ENCODE measurements at places on chromosomes 5 and 9.

DNA sequence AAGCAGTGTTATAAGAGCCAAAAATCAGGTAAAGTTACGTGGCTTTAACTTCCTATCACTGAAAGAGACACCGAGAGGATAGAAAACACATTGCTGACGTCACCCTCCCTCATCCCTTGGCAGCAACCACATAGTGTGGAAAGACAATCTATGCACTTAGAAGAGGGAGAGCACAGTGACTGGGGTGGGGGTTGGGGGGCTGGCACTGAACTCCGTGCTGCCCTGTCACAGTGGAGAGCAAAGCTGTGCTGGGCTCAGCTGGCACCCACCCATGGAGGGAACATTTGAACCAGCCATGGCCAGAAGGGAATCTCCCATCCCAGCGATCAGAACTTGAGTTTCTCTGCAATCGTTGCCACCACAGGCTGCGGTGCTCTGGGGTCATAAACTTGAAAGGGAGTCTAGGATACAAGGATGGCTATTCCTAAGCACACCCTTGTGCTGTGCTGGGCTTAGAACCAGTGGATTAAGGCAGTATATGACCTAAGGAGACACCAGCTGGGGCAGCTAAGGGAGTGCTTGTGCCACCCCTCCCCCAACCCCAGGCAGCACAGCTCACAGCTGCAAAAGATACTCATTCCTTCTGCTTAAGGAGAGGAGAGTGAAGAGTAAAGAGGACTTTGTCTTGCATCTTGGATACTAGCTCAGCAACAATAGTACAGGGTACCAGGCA, 73.4 kb downstream of the KIAA0825 start:
- DNase-seq = no peak

- DNase-seq = no peak
These were observed 1.3 kb upstream of the ZNF366 start for GRCh38 chr5:72508241-72509170.

- no peak for DNase-seq
These were observed 129.2 kb upstream of the PTCH1 start for GRCh38 chr9:95645992-95646391.

DNA sequence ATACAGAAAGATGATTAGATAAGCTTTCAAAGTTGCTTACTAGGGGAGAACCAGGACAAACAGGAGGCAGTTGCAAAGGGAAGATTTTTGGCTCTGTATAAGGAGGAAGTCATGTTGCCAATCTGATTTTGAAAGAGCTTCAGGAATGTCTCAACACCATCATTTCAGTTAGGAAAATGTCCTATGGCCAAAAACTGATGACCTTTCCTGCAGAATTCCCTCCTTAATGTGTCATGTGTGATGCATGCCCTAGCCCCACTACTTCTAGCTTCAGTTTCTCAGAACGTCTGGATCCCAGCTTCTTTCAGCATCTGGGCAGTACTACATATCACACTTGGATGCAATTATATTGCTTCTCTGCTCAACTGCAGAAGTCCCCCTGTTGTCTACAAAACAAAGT, 211.5 kb upstream of the NREP start:
- DNase-seq = no peak

DNA sequence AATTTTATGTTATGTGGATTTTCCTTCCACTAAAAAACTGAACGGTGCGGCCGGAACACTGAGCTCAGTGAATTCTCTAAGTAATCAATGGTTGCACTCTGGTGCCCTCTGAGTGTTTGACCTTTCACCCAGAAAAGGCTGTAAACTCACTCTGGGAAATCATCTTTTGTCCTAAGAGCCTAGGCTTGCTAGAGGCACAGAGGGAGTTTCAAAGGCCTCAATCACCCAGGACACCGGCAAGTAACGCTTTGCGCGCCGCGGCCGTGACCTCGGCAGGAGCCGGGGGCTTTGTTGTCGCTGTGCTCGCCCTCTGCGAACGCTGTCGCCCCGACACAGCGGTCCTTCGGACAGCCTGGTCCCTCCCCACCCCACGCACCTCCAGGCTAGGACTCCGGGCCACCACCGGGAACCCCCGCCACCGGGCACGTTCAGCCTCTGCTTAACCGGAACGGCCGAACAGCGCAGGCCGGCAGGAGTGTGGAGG, 703 bp downstream of the ISCA1 start:
- DNase-seq = no peak

DNA sequence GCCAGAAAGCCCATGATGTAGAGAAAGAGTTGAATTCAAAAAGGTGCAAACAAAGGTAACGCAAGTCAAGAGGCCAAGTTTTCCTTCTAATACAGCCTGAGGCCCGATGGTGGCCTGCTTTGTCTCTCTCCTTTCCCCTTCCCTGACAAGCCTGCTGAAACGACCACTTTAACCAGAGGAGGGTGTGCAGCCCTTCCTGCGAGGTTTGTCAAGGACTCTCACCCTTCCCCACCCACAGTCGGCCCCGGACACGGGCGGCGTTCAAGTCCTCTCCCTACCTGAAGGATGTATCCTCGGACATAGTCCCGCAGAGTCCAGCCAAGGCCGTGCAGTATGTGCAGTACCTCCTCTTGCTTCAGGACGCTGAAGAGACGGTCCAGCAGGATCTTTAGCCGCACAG, 318.2 kb downstream of the BNC2 start:
- DNase-seq = no peak

DNA sequence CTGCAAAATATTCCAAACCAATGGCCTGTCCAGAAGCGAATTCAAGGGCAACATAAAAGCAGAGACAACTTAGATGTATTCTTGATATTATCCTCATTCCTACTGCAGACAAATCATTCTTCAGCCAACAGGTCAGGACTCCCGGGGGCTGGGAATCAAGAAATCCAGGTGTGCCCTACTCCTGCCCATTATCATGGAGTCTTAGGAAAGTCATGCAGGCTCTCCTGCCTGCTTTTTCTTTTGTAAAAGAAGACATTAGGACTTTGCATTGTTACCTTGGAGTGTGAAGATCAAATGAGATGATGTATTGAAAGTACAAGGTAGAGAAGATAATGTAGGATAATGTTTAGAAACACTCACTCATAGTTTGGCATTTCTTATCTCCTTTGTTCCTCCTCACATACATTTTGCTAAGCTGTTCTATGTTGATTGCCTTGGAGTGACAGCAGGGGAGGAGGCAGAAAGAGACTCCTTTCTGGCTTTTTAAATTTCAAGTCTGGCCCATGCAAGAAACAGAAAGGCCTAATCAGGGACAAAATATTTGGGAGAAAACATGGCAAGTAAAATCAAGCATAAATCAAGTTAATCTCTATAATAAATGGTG, 113.8 kb downstream of the SV2C start:
- no peak for DNase-seq

GRCh38 chr9:124137944-124138335, 119.8 kb upstream of the NEK6 start:
- DNase-seq = no peak

DNA sequence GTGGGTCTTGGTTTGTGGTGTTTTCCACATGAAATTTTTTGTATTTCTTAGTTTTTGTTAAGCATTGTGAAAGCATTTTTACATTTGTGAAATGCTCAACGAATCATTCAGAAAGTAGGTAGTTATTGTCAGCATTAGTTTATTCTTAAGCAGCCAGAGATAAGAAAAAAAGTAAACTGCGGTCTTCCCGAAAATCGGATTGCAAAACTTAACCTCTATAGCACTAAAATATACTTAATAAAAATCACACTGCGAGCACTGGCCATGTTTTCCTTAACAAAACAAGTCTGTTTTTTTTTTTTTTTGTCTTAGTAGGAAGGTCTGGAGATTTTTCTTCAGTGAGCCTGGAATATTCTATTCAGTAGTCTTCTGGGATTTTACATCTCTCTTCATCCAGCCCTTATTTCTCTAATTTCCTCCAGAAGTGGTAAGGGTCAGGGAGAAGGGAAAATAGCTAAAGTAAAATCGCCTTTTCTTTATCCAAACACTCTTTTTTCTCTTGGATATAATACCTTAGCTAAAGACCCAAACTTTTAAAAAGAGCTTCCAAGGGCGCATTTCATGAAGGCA, 289.9 kb downstream of the DMAC1 start:
- no peak for DNase-seq

- DNase-seq = no peak
These were observed 20.4 kb upstream of the TRIM52 start for GRCh38 chr5:181281077-181281983.

- DNase-seq = no peak
These were observed 24.4 kb upstream of the PRDM12 start for GRCh38 chr9:130639866-130640555.

GRCh38 chr9:4508246-4508906, 18.1 kb downstream of the SLC1A1 start:
- no peak for DNase-seq

GRCh38 chr9:98892690-98893089, 51.0 kb upstream of the COL15A1 start:
- DNase-seq = no peak

DNA sequence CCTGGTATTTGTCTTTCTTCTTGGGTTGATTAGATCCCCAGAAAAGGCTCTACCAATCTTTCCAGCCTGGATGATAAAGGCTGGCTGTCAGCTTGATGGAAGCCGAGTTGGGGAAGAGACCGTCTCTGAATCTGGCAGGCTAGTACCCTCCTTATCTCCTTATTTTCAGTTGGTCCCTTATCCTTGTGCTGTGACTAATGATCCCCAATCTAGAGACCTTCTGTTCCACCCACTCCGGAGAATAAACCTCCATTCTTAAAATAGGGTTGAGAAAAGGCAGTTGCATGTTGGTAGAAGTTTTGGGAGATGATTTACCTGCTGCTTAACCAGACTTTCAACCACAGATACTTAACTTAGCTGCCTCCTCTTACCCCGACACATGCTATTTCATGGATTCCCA, 52.3 kb downstream of the PRKACG start:
- DNase-seq = no peak

DNA sequence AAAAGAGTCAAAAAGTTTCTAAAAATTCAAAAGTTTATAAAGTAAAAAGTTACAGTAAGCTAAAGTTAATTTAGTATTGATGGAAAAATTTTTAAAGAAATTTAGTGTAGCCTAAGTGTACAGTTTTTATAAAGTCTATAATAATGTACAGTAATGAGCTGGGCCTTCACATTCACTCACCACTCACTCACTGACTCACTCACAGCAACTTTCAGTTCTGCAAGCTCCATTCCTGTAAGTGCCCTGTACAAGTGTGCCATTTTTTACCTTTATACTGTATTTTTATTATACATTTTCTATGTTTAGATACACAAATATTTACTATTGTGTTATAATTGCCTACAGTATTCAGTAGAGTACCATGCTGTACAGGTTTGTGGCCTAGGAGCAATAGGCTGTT, 239.5 kb upstream of the MAP3K1 start:
- no peak for DNase-seq

GRCh38 chr9:72576087-72576486, 54.7 kb downstream of the TMC1 start:
- DNase-seq = no peak

GRCh38 chr5:73180566-73180965, 7.6 kb downstream of the TMEM174 start:
- no peak for DNase-seq

- DNase-seq = no peak
These were observed 62.5 kb downstream of the COL23A1 start for GRCh38 chr5:178527458-178528307.

GRCh38 chr5:108093186-108093585, 288.7 kb downstream of the FBXL17 start:
- no peak for DNase-seq

GRCh38 chr9:104263942-104264341, 169.8 kb downstream of the SMC2 start:
- no peak for DNase-seq

- DNase-seq = no peak
These were observed 32.6 kb downstream of the GABRB2 start for GRCh38 chr5:161513942-161514341.

GRCh38 chr5:56358703-56359681, 125.9 kb upstream of the ANKRD55 start:
- no peak for DNase-seq

- no peak for DNase-seq
These were observed 1.0 kb upstream of the RXRA start for GRCh38 chr9:134325096-134325812.

DNA sequence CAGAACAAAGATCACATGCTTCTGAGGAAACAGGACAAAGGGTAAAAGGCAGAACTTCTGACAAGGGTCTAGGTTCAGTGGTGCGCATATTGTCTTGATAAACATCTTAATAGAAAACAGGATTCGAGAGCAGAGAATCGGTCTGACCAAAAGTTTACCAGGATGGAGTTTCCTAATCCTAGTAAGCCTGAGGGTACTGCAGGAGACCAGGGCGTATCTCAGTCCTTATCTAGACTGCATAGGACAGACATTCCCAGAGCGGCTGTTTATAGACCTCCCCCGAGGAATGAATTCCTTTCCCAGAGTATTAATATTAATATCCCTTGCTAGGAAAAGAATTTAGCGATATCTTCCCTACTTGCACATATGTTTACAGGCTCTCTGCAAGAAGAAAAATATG, 32.4 kb upstream of the TNFSF8 start:
- no peak for DNase-seq

- DNase-seq = no peak
These were observed 955 bp upstream of the GALNT12 start for GRCh38 chr9:98806394-98807035.

Measured in stimulated activated CD4-positive, alpha-beta T cell treated with anti-CD3 and anti-CD28 coated beads, Interleukin-12 subunit alpha, Interleukin-12 subunit beta, amount 100 ng/mL, for 24 hours (primary cell).